ENCODE measurements at places on chromosomes 5 and 9. TPM values are rescaled to one million over a fixed set of nuclear protein-coding genes. Genes with fewer than 3 reads are reported as not detected.

Gene ACTBL2
- 0.24 TPM for total RNA-seq

DNA sequence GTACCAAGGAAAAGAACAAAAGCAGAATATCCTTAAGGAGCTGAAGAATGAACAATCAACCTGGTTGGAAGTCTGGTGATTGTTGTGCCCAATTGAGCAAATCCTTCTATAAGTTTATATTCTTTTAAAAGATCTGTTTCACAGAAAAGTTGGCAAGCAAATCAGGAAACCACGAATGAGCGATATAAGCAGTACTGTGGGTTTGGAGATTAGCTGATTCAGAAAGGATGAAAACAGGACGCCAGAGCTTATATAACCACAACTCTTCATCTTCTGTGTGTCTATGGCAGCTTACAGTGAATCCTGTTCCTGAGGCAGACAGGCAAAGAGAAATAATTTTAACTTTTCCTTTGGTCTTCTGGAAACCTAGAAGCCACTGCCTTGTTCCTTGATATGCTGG is 61.7 kb downstream of the SLC38A9 start:
- DNase-seq = peak; percentile 40

DNA sequence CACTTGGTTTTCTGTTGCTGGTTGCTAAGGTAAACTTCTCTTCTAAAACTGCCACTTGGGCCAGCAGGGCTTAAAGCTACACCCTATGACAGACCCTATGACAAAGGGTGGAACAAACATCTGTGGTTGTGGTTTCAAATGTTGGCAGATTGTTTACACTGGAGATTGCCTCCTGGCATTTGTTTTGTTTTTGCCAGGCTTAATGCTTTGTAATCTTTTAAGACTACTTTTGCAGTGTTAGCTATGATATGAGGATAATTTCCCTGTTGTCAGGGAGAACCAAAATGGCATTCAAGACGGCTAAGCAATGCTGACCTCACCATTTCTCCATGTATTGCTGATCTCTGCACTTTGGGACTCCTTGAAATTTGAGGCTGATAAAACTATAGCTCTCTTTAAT is 50.3 kb downstream of the MAMDC2 start:
- peak; percentile 75 for DNase-seq

Gene PIP5K1B
- not detected for total RNA-seq

Gene SH3PXD2B
- 18.5 TPM for total RNA-seq

DNA sequence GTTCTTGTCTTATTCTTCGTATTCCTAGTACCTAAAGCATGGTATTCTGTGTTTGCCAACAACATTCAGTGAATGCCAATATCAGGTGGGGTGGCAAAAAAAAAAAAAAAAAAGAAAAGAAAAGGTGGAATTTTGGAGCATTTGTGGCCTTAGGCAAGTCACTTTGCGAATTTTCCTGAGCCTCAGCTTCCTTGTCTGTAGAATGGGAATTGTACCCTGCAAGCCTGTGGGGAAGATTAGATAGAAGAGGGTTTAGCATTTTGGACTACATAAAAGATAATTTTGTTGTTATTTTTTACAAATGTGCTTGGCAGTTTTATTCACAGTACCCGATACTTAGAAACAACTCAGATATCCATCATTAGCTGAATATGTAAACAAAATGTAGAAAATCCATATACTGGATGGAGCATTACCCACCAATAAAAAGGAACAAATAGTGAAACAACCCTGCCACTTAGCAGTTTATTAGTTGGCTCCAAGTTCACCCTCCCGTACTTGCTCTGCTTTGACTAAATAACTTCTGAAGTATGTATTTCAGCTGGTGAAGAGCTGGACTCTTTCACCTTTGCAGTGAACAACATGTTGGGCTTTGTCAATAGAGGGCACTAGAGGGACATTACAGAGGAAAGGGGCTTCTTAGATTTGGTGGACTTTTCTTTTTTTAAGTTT is 13.6 kb downstream of the UBE2D2 start:
- DNase-seq = peak; percentile 14

GRCh38 chr9:38094165-38094564 is 25.1 kb upstream of the SHB start:
- DNase-seq = no peak

Gene ST6GALNAC6
- 15.7 TPM for total RNA-seq

Gene SPATA31D4
- not detected for total RNA-seq

DNA sequence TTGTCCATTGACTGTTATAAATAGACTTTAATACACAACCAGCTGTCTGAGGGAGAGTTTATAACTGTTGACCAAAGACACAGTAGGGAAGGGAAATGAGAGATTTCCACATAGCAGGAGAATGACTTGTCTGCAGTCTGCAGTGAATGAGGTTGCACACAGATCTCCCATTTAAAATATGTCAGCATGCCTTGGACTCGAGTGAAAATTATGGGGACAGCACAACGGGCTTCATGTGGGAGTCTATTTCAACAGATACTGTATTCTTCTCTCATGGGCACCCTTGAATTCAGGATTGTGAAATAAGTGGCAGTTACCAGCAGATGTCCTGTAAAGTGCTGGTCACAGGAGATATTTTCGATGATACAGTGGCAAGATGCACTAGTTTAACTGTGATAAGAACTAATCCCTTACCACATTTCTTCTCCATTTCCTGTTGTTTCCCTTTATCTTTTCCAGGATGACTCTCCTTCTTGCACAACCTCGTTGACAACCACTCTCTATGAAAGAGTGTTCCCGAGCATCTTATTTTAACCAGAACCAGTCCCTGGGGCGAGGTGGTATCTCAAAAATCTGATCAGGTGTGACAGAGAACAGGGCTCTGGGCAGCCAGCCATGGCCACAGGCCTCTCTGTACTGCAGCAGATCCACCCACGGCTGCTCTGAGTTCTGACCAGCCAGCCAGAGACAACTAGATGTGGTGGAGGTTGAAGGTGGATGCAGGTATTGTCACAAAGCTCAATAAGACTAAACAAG is 51.5 kb upstream of the MAP3K1 start:
- peak; percentile 76 for DNase-seq

Gene PCDHGC4
- total RNA-seq = 0.78 TPM

Gene DAB2IP
- 3.1 TPM for total RNA-seq

DNA sequence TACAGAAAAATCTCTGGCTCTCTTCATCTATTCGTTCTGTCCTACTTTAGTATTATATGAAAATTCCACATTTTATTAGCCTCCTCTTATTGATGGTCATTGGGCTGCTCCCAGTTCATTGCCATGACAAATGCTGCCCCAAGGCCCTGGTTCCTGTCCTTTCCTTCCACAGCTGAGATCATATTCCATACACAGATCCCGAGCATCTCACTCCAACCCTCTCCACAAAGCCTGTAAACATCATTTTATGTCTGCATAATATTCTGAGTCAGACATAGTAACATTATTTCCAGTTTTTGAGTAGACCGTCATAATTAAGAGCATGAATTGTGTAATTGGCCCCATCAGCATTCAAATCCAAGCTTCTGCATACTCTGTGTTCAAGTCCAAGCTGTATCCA is 86.3 kb downstream of the MVB12B start:
- no peak for DNase-seq

- DNase-seq = no peak
These were observed 164.4 kb downstream of the DNAH5 start for GRCh38 chr5:13780081-13780480.

Gene SLC6A18
- total RNA-seq = not detected

Gene TRPM3
- 0.10 TPM for total RNA-seq

Gene GLIPR2
- 9.3 TPM for total RNA-seq

GRCh38 chr9:75134495-75134894 is 46.2 kb downstream of the OSTF1 start:
- DNase-seq = no peak

Gene IRX4
- total RNA-seq = not detected

GRCh38 chr5:180519098-180519497 is 24.9 kb downstream of the CNOT6 start:
- DNase-seq = no peak

Gene KIF12
- 0.36 TPM for total RNA-seq

- DNase-seq = peak; percentile 22
These were observed 387.7 kb downstream of the BNC2 start for GRCh38 chr9:16482764-16483163.

Gene HACD4
- total RNA-seq = 0.24 TPM

Gene PCDHA4
- under 0.01 TPM for total RNA-seq

Gene USP20
- 9.1 TPM for total RNA-seq

Gene IL5
- not detected for total RNA-seq

Gene FAM163B
- 1.2 TPM for total RNA-seq

GRCh38 chr9:135414293-135414692 is 65.3 kb upstream of the PPP1R26 start:
- peak; percentile 11 for DNase-seq

Gene ADAMTS2
- 0.49 TPM for total RNA-seq

DNA sequence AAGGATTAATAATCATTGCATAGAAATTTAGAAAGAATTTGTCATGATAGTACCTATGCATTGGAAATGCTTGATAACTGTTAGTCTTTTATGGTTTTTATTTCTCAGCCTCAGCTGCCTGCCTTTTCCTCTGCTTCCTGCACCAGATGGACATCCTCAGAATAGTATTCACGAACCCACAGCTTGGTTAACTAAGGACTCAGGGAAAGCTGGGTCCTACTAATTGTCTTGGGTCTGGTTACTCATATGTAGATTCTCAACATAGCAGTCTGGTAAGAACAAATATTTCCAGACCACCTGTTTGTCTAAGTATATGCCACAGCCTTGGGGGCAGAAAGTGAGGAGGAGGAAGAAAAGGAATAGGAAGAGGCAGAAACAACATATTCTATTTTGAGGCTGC is 464.5 kb upstream of the SMARCA2 start:
- DNase-seq = no peak

Gene IFNA21
- not detected for total RNA-seq

Gene CLTA
- 275 TPM for total RNA-seq

DNA sequence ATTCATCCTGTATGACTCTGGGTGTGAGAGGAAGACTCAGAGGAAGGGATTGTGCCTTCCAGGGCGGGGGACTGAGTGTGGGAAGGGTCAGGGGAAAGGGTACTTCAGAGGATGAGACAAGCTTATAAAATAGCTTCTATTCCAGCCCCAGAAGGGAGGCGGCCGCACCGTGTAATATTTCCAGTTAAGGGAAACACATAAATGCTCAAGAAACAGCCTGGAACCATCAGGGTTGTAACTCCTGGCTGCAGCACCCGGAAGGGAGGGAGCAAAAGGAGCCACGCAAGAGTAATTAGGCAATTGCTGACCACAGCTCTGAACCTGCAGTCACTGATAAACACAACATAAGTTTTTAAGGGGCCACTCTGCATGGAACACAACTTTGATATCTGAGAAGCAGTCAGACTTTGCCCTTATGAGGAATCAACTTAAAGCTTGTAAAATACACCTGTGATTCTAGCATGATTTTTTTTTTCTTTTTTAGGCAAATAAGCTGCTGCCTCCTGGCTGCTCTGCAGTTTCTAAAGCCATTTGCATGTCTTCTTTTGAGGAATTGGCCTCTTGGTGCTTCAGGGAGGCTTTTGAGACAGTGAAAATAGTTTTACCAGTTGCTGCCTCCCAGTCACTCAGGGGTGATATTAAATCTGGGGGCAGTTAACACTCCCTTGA is 382.7 kb downstream of the ENC1 start:
- peak; percentile 56 for DNase-seq

DNA sequence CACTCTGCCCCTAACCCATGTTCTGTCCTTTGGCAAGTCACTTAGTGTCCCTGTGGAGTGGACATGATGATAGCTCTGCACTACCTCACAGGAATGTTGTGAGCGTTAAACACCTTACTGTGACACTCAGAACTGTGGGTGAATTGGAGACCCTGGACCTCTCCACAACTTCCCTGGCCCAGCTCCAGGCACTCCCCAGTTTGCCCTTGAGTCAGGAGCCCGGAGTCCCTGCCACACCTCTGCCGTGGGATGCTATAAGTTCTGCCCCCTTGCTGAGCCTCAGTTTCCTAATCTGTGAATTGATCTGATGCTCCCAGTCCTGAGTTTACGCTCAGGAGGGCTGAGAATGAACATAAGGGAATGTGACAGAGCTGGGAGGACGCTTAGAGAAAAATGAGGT is 34.4 kb downstream of the GSN start:
- DNase-seq = no peak

- peak; percentile 86 for DNase-seq
These were observed 456.6 kb downstream of the RAB3C start for GRCh38 chr5:59039296-59040023.

- DNase-seq = no peak
These were observed 62.7 kb downstream of the EPB41L4A start for GRCh38 chr5:112356178-112356956.

DNA sequence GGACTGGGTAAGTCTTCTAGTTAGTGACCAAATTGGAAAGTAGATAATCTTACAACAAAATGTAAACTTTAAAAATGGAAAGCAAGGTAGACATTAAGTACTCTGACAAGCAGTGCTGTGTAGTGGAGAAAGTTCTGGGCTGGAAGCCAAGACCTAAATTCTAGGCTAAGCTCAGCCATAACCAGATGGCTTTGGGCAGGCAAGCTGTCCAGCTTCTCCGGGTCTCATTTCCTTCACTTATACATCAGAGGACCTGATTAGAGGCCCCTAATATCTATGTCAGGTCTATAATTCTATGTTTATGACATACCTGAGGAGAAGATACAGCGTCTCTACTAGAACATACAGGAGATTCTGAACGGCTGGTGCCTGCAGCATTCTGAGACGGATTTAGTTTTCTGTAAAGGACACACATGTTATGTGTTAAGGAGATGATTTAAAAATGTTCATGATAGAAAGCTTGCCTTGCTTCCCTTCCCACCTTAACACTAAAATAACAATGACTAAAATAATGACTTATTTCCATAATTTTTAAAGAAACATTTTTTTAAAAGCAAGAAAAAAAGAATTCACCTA is 61.2 kb downstream of the ELL2 start:
- peak; percentile 49 for DNase-seq

Gene BTNL8
- 0.12 TPM for total RNA-seq

DNA sequence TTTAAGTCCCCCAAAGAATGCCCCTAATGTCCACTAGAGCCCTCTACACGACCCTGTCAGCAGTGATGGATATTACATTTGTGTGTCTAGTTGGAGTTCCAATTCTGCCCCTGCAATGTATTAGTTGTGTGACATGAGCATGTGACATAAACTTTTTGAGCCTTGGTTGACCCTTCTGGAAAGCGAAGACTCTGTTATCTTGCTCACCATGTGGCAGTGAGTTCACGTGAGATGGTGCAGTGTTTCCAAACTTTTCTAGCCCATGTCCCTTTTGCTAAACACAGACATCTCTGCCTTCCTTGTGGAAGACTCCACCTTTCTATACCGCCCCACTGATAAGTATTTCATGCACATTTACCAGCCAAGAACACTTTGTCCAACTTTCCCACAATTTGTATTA is 87.0 kb upstream of the BOD1 start:
- no peak for DNase-seq
